ENCODE measurements at places on chromosomes 6 and 20.

- DNase-seq, result no peak
These were observed 129.1 kb downstream of the DST start for GRCh38 chr6:56513631-56514030.

DNA sequence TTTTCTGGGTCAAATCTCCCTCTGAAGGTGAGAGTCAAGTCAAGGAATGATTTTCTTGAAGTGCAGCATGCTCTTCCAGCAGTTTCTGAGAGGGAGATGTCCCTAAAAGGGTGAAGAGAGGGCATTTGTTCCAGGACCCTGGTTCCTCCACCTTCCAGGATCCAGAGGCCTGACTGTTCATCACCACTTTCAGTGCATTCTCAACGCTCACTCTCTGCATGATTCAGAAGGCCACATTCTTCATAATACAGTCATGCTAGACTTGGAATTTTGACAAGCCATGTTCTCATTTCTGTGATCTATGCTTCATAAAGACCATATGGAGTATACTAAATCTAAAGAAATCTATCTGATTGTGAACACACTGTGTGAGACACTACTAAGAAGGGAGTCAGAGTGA lies 85.1 kb downstream of the PDE7B start:
- DNase-seq, result no peak

DNA sequence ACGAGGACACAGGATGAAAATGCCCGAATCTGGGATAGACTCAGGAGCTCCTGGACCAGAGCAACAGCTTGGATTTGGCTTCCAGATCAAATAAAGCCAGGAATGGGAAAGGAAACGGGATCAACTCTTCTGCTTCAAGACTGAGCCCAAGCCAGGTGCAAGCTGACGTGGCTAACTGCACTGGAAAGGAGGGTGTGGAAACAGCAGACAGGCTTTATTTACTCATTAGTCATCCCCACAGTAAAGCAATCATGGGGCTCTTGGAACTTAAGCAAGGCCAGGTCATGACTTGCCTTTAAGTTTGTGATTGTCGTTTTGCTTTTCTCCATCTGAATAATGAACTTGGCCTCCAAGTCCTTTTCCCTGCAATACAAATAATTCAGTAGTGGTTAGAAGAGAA lies 45.2 kb downstream of the KIF16B start:
- no peak for DNase-seq

GRCh38 chr20:51385646-51386530 lies 156.6 kb downstream of the NFATC2 start:
- peak; percentile 36 for DNase-seq

DNA sequence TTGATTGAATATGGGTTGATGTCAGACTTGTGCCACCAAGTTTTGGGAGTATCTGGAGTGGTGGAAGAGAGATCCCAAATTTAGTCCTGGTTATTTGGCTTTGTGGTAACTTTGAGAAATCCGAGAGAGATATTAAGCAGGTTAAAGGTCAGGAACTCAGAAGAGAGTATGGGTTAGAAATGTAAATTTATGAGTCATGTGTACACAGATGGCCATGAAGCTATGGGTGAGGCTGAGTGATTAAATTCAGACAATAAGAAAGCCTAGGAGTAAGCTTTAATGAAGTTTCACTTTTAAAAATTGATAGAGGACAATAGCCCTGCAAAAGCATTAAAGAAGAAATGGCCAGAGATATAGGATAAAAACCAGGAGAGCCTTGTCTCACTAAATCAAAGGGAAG lies 14.3 kb downstream of the RIMS1 start:
- no peak for DNase-seq

All from activated CD4-positive, alpha-beta T cell treated with anti-CD3 and anti-CD28 coated beads, Interleukin-2, amount 10 ng/mL, durations not matched to agents 7 days and 5 days (primary cell).